ENCODE measurements at places on chromosomes 3 and 15.

DNA sequence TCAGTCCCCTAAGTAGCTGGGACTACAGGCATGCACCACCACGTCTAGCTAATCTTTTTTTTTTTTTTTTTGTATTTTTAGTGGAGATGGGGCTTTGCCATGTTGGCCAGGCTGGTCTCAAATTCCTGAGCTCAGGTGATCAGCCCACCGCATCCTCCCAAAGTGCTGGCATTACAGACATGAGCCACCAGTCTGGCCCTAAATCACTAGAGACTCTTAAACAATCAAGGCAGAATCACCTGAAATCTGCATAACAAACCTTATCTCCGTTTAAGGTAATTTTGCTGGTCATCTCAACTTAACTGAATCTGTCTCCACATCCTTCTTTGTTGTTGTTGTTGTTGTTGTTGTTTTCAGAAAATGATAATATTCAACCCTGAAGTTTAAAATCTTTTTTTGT, 5.6 kb upstream of the TRMT10C start:
- no peak for DNase-seq

- DNase-seq: no peak
Measured at GRCh38 chr15:45149060-45149459, 19.3 kb downstream of the DUOX1 start.

- no peak for DNase-seq
Measured at GRCh38 chr3:190375671-190376070, 12.3 kb upstream of the CLDN16 start.

DNA sequence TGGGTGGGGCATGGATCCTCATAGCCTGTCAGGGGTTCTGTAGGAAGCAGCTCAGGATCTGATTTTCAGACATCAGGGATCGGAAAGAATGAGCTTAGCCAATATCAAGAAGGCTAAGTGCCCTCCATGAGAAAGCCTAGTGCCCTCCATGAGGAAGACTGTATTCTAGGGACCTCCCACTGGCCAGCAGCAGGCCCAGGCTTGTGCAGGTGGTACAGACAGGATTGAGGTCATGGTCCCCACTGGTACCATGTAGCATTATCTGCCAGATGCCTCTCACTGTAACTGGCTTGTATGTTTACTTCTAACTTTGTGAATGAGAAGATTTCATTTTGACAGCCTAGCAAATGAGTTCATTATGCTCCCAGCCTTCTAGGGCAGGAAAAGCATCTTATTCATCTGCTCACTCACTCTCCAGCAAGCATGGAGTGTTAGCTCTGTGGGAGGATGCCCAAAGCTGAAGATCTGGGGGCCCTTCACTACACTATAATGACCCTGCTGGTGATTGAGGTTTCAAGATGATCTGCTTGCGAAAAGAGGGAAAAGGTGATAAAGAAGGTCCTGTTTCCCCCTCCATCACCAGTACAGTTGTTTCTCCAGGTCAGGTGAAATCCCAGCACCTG, 7.5 kb downstream of the EPHB1 start:
- no peak for DNase-seq

- DNase-seq: no peak
Measured at GRCh38 chr15:64842096-64842939, 603 bp downstream of the PLEKHO2 start.

GRCh38 chr3:107870943-107871638, 219.7 kb downstream of the CD47 start:
- no peak for DNase-seq

DNA sequence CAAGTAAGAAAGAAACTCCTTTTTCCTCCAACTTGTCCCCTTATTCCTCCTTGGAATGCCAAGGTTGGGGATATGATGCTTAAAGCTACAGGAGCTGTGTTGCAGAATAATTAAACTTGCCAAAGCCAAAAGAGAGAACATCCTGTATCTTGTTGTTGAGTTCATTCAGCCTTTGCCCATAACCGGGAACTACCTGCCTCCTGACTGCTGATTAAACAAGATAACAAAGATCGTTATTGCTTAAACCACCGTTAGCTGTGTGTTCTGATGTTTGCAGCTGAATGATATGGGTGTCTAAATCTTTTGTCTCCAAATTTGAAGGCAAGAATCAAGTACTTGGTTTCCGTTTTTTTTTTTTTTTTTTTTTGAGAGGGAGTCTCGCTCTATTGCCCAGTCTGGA, 61.5 kb downstream of the DPPA2 start:
- no peak for DNase-seq

DNA sequence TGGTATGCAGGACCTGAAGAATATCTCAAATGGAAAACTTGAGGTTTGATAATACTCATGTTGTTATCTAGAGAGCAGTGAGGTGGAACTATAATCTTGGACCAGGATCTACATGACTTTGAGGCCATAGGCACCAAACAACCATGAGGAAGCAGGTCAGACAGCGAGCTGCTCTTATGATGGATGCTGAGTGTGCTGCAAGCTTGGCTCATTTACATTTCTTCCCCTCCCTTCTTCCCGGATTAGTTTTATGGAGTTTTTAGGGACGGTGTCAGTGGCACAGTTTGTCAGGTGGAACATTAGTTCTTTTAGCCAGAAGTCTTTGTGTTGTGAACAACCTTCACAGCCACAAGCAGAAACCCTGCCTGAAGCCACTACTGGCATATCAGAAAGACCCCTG, 8.0 kb upstream of the MYZAP start:
- DNase-seq: no peak

- DNase-seq: no peak
Measured at GRCh38 chr3:14689247-14689980, 14.5 kb downstream of the C3orf20 start.

DNA sequence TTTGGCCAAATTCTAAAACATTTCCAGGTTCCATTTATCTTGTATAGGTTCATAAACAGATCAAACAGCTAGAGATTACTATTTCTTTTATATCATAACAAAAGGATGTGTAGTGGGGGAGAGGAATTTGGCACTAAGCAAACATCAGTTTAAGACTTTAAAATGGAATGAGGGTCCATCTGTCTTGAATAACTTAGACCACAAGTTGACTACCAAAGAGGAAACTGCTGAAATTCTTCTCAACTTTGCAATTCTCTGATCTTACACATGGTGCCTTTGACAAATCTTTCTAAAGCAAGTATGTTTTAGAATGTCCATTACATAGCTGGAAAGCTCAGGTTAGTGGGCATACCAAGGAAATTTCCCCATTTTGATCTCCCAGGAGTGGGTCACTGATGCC, 140.5 kb upstream of the ADAMTS9 start:
- no peak for DNase-seq

DNA sequence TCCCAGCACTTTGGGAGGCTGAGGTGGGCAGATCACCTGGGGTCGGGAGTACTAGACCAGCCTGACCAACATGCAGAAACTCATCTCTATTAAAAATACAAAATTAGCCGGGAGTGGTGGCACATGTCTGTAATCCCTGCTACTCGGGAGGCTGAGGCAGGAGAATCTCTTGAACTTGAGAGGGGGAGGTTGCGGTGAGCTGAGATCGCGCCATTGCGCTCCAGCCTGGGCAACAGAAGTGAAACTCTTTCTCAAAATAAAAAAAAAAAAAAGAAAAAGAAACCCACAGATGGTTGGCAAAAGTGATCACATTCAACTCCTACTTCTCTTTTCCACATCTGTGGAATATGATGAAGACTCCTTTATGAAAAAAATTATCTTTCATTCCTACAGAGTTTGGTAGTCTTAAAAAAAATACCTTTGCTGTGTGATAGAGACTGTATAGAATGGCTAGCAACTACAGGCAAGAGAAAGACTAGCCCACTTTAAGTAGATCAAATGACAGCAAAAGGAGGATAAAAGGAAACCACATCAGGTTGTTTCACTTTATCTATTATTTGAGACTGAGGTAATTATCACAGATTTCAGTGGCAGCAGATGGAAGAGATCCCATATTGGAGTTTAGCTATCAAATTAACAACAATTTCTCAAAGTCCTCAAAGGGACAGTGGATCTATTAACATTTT, 172.9 kb upstream of the TSPAN3 start:
- DNase-seq: no peak

- DNase-seq: no peak
Measured at GRCh38 chr3:58494107-58494506, 2.2 kb downstream of the KCTD6 start.

- DNase-seq: no peak
Measured at GRCh38 chr3:67923796-67924195, 269.4 kb upstream of the SUCLG2 start.

GRCh38 chr15:75759416-75760130, 46.9 kb upstream of the CSPG4 start:
- DNase-seq: no peak

DNA sequence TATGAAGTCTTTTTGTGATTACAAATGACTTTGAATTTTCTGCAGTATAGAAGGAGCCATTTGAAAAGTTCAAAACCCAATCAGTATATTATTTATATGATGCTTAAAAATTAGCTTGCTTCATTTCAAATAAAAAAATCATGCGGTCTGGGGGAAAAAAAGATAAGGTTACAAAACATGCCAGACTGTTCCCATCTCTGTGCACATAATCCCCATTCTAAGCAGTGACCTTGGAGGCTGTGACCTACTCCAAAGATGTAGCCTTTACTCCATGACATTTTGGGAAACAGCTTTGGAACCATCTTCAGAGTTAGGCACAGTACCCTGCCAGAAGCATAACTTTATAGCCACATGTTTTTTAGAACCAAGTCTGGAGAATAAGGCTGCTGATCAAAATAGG, 447.7 kb upstream of the WNT5A start:
- DNase-seq: no peak

GRCh38 chr15:101326026-101326315, 30.9 kb upstream of the SNRPA1 start:
- DNase-seq: no peak

GRCh38 chr3:168524129-168524528, 428.4 kb upstream of the GOLIM4 start:
- DNase-seq: no peak

GRCh38 chr3:34947834-34948233, 691.5 kb upstream of the ARPP21 start:
- DNase-seq: no peak

DNA sequence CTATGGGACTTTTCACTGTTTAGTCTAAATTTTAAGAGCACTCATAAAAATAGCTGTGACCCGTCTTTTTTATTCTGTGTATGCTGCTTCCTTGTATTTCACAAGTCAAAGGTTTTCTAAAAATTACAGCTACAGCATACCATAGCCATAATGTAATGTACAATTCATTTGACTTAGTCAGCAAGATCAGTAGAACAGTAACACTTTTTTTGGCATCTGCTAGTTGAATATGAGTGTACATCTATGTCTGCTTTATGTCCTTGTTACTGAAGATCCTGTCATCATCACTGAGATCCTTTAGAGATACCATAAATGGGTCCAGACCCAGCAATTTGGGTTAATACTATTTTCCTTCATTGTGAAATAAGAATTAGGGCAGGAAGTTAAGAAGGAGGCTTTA, 42.2 kb downstream of the CMSS1 start:
- no peak for DNase-seq

GRCh38 chr3:25895443-25895842, 105.6 kb downstream of the OXSM start:
- DNase-seq: no peak

- no peak for DNase-seq
Measured at GRCh38 chr15:69474291-69474690, 21.7 kb downstream of the RPLP1 start.

Measured in stimulated activated CD4-positive, alpha-beta T cell treated with anti-CD3 and anti-CD28 coated beads, TNF-alpha, amount 100 ng/mL, for 24 hours (primary cell).